ENCODE measurements at places on chromosomes 12 and 14.

DNA sequence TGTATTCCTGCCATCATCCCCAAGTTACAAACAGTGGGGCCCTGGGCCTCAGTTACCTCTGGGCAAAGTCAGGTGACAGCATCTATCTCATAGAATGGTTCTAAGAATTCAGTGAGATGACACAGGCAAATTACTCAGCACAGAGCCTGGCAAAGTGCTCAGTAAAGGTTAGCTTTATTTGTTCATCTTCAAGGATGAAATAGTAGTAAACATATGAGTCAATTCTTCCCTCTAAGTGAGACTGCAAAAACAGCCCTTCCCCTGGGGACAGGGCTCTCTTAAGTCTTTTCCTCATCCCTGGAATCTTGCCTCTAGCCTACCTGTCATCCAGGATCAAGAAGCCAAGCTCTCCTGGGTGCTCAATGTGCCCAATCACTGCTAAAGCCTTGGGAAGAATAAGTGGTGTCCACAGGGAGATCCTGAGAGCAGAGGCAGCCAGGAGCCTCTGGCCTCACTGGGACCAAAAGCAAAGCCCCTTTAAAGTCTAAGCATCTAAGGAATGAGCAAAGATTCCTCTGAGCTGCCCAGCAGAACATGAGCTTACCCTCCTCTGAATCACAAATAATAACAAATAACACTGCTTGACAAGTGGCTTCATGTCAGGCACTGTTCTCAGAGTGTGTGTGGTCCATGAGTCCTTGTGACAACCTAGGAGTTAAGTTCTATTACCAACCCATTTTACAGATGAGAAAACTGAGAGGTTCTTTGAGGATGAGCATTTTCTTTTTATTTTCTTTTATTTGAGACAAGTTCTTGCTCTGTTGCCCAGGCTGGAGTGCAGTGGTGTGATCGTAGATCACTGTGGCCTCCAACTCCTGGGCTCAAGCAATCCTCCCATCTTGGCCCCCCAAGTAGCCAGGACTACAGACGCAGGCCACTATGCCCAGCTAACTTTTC is 12.1 kb downstream of the NUAK1 start:
- DNase-seq = no peak

DNA sequence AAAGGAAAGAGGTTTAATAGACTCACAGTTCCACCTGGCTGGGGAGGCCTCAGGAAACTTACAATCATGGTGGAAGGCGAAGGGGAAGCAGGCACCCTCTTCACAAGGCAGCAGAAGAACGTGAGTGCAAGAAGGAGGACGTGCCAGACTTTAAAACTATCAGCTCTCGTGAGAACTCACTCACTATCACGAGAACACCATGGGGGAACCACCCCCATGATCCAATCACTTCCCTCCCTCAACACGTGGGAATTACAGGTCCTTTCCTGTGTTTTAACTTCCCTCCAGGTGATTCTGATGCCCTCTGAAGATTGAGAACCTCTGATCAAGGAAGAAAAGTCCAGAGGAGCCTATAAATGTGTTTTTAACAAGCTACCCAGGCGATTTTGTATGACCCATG is 358.7 kb downstream of the MED13L start:
- no peak for DNase-seq

- DNase-seq = no peak
Observed at GRCh38 chr12:27279826-27280225, 35.7 kb downstream of the STK38L start.

- no peak for DNase-seq
Observed at GRCh38 chr12:23546756-23547155, 402.7 kb downstream of the SOX5 start.

GRCh38 chr12:6540181-6540877 is 6.0 kb downstream of the GAPDH start:
- peak; percentile 94 for DNase-seq

- DNase-seq = no peak
Observed at GRCh38 chr12:15520083-15520482, 197.8 kb downstream of the PTPRO start.

DNA sequence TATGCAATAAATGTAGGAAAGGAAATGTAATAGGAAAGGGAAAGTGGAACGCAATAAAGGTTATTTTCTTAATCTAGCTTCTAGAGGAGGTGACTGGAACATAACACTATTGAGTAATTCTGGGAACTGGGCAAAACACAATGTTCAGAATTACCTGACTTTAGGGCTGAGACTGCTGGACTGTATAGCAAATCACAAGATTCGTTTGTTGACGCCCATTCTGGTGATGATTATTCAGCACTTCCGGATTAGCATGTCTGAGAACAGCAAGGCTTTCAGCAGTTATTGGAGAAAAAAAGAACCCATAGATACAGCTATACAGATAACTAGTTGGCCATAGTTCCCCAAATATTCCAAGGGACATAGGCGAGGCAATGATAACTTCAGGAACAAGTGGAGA is 2.3 kb upstream of the KLRD1 start:
- no peak for DNase-seq

DNA sequence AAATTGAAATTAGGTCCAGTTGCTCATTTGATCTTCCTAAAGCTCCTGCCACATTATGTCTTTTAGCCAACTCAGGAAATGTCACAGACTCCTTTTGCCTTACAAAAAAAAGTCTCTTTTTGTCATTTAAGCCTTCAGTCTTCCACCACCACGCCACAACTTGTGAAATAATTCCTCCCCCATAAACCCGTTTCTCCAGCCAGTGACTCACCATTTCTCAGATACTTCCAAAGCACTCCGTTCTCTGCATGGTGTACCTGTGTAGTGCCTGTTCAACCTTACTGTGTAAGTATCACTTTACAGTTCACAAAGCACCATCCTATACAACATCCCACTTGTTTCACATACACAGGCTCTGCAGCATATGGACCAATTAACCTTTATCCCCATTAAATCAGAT is 139.5 kb upstream of the AEBP2 start:
- no peak for DNase-seq

DNA sequence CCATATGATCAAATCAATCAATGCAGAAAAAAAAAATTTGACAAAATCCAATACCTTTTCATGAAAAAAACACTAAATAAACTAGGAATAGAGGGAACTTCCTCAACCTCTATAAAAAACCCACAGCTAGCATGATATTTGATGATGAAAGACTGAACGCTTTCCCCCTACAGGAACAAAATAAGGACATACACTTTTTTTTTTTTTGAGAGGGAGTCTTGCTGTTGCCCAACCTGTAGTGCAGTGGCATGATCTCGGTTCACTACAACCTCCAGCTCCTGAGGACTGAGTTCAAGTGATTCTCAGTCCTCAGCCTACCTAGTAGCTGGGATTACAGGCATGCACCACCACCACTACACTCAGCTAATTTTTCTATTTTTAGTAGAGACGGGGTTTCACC is 17.9 kb upstream of the CAMKK2 start:
- no peak for DNase-seq

DNA sequence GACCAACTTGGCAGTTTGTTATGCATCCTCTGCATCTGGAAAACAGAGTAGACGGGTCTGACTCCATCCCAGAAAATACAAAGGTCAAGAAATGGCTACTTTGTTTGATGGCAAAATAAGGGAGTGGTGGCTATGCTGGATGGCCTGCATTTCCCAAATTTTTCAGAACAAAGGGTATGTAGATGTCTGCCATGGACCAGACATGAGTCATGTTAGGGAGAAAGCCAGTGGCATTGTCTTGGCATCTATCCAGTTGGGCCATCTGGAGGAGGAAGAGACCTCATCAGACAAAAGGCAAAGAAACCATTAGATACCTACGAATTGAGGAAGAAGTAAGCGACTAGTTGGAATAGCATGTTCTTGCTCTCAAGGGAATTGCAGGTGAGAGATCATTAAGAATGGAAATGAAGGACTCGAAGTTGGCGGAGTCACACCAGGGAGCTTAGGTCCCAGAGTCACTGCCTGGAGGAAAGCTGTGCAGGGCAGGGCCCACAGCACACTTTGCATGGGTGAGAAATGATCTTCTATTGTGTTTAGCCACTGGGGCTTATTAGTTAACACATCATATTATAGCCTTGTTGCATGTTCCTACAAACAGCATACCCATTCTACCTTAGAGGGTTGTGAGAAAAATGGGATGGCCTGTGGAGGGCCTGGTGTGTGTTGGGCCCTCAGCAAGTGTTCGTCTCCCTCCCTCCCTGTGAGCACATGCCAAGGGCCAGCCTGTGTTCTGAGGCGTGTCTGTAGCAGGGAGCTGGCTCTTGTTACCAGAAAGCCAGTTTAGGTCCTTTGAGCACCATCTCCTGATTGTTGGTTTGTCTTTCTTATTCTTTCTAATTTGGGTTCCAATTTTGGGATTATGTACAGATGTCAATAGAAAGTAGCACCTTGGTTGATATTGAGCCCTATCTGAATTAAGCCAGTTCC is 119.4 kb downstream of the KTN1 start:
- no peak for DNase-seq

GRCh38 chr12:107760207-107760808 is 629 bp downstream of the PRDM4 start:
- no peak for DNase-seq

DNA sequence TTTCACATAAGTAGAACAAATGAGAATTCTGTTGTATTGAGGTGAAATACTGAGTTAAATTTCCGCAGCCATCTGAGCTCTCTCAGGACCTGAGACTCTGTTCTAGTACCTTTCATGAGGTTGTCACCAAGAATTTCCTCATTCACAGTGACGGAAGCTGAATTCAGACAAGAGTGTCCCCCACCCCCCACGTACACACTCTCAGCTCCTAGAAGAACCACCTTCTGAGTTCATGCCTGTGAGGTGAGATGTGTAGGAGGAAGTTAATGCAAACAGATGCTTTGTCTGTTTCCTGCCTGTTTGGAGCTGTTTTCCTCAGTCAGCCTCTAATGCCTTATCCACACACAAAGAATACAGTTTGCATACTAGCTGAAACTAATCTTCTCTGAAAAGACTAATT is 18.2 kb downstream of the BICDL1 start:
- no peak for DNase-seq

GRCh38 chr12:46886541-46887041 is 60.8 kb upstream of the SLC38A4 start:
- peak; percentile 69 for DNase-seq

DNA sequence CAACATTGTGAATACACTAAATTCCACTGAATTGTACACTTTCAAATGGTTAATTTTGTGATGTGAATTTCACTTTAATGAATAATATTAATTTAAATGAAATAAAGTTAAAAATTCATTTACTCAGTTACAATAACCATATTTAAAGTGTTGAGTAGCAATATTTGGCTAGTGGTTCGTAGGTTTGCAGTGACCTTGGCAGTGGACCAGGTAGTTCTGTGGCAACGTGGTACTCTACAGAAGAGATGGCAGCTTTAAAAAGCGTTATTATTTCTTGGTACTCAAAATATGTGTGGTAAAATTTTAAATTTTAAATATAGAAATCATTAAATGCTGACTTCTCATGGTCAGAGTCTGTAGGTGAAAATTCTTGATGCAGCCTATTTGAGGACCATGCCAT is 51.6 kb downstream of the AEBP2 start:
- no peak for DNase-seq

DNA sequence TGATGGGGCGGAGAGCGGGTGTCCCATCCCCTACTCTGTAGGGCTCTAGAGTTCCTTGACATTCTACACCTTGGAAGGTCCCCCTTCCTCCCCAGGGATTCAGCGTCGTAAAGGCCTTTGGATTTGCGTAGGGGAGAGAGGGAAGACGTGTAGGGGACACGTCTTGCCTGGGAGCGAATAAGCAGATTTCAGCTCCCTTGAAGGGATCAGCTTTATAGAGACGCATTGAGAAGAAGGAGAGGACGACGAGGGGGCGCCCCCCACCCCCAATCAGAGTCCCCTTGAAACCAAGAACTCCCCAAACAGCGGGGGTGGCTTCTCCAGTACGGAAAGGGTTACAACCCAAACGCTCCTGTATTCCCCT is 324 bp downstream of the CALCOCO1 start:
- no peak for DNase-seq

GRCh38 chr14:65038966-65039365 is 52.3 kb downstream of the FNTB start:
- DNase-seq = no peak

- DNase-seq = peak; percentile 4
Observed at GRCh38 chr12:85466890-85467289, 186.9 kb downstream of the ALX1 start.

DNA sequence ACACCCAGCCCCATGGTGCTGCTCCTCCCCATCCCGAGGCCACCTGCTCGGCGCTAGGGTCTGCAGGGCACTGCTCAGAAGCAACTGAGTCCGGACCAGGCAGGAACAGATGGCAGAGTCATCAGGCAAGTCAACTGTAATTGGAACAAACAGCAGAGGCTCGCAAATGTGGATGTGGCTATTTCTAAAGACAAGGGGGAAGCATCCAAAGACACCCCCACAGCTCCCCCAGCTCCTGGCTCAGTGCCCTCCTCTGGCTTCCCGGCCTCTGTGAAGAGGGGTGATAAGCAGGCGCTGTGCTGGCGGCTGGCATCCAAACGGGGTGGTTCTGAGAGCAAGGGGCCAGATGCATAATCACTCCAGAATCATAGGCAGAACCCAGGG is 125.6 kb downstream of the PIWIL1 start:
- DNase-seq = no peak

DNA sequence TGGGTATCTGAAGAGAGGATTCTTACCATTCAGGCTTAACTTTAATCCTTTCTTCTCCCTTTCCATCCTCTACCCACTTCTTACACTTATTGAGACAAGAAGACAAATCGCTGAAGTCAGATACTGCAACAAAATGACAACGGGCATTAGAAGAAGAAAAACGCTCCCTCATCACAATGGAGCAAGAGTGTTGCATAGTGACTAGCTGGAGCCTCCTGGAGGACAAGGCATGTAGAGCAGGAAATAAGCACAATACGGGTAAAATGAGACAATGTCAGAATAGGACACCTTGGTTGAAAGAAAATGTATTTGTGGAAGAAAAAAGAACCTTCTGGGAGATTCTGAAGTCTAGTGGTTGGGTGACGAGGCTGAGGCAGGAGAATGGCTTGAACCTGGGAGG is 501.0 kb downstream of the RERGL start:
- no peak for DNase-seq

GRCh38 chr12:56723889-56724700 is 1.0 kb downstream of the NACA start:
- peak; percentile 72 for DNase-seq

- no peak for DNase-seq
Observed at GRCh38 chr14:61812347-61813095, 50.3 kb downstream of the SNAPC1 start.

- DNase-seq = peak; percentile 65
Observed at GRCh38 chr12:53543539-53543938, 36.3 kb upstream of the NPFF start.
